ENCODE measurements at places on chromosomes 3 and 15.

DNA sequence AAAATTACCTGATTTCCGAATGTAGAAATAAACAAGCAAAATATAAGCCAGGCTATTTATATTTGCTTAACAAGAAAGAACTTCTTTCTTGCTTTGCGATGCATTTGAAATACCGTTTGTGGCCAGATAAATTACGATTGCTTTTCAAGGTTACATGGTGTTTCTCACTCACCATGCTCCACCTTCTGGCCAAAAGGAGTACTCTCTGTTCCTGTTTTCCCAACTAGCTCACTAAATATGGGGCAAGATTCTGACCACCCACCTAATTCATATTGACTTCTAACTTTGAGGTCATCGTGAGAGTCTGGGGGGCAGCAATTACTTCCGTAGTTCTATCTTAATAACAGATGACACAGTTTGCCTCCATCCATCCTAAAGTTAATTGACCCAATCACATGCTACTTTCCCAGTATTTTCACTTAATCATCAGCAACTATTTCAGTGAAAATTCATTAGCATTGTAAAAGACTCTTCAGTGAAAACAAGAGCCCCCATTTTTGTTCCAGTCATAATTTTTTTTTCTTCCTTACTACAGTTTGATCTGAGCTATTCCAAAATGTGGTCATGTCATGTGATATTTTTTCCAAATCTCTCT is 25.9 kb downstream of the ACP3 start:
- DNase-seq: no peak

- no peak for DNase-seq
These were observed 52.1 kb downstream of the TFG start for GRCh38 chr3:100761211-100761942.

DNA sequence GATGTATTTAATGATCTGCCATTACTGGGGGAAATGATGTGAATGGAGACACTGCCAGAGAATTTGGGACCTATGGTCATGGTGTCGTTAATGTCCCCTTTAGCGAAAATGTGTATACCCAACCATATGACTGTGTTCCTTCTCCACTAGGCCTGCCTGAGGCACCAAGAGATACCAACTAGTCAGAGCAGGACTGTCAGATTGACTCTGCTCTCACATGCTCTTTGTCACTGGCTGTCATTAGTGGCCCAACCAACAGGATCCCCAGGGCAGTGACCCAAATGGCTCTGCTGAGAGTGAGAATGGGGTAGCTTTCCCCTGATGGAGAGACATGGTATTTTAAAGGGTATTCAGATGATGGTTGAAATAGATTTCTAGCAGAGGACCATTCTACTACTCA is 2.8 kb downstream of the TAGLN3 start:
- no peak for DNase-seq

DNA sequence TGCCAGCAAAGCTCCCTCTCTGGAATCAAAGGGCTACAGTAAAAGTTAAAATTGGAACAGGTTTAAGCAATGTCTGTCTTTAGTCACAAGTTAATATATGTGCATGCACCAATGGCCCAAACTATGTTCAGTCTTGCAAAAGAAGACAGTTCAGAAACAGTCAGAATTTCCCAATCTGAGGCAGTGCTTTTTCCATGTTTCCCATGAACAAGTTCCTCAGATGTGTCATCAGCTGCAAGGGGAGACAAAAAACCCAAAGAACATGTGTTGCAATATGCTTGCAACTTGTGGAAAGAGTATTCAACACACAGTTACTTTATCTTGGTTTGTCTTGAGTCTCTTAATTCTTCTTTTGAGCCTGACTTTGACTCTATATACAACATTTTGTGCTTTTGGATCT is 148.4 kb downstream of the USP13 start:
- DNase-seq: no peak

DNA sequence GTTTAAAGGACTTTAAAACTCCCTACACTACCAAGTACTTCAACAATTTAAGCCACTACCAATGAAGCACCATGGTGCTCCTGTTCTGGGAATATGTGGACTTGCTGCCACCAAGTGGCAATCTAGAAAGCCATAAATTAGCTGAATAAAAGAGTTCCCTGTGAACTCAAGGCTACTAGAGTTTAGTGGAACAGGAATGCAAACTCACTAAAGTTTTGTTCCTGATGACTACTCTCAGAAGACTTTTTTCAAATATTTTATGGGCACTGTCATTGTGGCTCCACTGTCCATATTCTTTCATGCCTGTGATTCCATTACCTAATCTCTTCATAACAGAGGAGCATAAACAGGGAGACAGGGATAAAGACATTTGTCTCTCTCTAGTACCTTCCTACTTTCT is 63.9 kb downstream of the TMCC1 start:
- no peak for DNase-seq

DNA sequence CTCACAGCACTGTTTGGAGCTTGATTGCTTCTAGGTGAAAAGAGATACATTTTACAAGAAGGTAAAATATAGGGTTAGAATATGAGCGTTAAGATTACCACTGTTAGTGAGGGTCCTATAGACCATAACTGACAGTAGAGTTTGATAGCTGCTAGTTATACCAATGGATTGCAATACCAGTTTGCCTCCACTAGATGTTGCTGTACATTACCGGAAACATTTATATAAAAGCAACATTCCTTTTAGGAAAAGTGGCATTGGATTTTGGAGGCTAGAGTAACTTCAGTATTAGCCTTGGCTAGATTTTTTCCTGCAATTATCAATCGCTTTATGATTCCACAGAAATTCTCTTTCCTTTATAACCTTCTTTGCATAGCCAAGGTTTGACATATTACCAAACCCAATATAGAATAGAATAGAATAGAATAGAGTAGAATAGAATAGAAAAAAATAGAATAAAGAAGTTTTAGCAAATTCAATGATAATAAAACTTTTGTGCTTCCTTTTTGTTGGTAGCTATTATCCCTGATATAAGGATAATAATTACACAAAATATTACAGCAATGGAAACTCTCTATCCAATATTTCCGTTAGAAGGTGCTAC is 1093.6 kb upstream of the ALCAM start:
- DNase-seq: no peak

- DNase-seq: no peak
These were observed 44.5 kb downstream of the NCEH1 start for GRCh38 chr3:172666181-172666872.

DNA sequence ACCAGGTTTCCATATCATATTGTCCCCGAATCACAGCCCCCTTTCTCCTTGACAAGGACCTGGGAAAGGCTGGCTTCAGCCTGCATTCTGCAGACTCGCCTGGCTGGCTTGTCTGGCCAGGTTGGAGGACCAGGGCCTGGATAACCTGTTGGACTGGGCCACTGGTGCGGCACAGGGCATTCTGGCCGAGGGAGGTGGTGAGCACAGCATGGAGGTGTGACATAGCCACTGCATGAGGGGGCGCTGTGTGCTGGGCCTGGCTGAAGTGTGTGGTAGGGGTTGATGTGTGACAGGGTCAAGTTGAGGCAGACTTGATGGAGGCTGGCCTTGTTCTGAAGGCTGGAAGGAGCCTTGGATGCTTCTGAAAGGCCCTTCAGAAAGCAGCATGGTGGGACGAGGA is 2.9 kb downstream of the ESYT3 start:
- DNase-seq: no peak

DNA sequence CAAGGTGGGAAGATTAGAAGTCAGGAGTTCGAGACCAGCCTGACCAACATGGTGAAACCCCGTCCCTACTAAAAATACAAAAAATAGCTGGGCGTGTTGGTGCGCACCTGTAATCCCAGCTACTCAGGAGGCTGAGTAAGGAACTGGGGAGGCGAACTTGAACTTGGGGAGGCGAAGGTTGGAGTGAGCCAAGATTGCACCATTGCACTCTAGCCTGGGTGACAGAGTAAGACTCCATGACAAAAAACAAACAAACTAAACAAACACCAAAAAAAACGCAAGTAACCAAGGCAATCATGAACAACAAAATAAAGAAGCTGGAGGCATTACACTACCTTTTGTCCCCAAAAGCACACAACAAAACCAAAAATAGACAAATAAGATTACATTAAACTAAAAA is 547.3 kb upstream of the GBE1 start:
- DNase-seq: no peak

DNA sequence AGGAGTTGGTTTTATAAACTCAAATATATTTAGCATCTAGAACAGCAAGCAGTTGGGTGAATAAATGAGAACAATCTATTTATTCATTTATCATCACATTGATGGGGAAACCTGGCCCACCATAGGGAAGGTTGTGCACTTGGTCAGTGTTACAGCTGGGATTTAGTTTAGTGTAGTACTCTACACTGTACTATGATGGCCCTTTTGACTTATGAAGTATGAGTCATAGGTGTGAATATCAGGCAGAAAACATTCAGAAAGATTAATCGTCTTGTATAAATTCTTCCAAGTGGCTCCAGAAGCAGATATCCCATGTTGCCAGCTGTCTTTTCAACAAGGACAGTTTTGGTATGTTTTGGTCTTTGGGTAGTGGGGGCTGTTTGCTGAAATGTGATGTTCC is 38.0 kb downstream of the BBS4 start:
- DNase-seq: no peak

DNA sequence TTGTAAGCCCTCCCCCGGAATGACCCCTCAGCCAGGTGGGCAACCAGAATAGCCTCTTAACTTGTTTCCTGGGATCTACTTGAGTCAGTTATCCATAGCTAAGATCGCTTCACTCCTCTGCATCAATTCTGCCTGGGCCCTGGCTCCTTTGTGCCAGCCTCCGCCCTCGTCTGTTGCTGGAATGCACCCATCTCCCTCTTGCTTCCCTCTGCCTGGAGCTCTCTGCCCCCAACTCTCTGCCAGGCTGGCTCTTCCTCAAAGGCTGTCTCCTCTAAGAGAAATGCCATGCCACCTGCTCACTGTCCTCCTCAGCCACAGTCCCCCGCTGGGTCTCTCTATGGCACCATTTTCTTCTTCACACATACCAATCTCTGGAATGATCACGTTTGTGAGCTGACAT is 240.8 kb downstream of the ADAMTS17 start:
- DNase-seq: no peak

DNA sequence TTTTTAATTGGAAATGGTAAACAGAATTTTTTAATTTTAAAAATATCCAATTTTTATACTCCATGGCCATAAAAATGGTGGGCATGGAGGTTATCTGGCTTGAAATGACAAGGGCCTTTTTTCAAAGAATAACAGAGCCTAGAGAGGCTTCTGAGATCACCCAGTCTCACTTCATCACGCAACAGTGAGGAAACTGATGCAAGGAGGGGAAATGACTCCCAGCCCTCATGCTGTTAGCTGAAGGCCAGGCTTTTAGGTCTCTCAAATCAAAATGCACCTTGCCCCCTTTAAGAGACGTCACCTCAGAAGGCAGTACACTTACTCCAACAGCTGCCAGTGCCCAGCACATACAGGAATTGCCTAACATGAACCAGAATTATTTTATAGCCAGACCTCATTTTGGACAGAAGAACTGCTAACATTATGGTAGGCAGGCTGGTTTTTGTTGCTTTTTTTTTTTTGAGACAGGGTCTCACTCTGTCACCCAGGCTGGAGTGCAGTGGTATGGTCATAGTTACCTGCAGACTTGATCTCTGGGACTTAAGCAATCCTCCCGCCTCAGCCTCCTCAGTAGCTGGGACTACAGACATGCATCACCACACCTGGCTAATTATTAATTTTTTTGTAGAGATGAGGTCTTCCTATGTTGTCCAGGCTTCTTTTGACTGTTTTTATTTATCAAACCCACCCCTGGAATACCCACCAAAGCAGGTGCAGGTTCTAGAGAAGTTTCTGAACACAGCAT is 9.1 kb downstream of the RAB43 start:
- no peak for DNase-seq

GRCh38 chr15:45794712-45795439 is 160.0 kb downstream of the SQOR start:
- DNase-seq: no peak

GRCh38 chr15:85717212-85717611 is 77.5 kb downstream of the KLHL25 start:
- no peak for DNase-seq

DNA sequence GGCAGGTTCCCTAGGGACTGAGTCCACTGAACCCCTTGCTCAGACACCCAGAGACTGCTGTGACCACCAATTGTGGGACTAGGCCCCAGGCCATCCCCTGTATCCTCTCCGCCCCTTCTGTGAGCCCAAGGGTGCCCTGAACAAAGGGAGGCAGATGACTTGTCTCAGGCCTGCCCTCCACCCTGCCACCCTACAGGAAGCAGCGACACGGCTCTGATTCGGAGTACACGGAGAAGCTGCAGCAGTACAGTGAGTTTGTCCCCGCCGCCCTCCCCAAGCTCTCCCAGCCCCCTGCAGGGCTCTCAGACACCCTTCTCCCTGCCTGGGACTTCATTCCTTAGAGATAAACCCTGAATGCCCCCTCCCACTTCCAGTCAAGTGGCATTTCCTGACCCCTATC is 16.6 kb downstream of the EPHB3 start:
- no peak for DNase-seq

DNA sequence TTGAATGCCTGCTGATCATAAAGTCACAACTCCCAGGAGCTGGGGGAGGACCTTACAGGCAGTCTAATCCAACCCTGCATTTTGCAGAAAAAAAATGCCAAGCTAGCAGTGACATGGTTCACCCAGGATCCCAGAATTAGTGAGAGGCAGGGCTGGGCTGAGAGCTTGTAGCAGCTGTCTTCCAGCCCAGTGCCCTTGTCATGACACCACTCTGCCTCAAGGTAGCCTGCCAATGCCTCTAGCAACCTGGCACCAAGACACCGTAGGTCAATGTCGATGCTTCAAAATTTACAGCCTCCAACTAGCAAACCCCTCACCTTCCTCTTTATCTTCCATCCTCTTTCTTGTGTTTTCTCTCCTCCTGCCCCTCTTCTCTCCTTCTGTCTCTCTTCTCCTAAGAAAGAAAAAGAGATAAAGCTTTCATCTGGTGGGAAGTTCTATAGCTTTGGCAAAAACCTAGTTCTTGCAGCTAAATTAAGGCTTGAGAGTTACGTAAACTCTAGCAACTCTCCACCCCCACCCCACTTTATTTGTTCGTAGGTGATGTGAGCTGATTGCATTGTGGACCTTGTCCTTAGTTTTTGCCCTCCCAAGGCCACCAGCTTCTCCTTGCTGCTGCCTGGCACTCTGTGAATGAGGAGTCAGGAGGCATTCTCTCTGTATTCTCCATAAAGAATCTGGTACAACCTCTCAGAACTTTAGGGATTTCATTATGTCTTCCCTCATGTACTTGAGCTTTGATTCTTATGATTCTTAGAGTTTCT is 18.3 kb upstream of the BFSP2 start:
- DNase-seq: no peak

GRCh38 chr15:68200016-68200861 is 4.9 kb downstream of the CALML4 start:
- no peak for DNase-seq

DNA sequence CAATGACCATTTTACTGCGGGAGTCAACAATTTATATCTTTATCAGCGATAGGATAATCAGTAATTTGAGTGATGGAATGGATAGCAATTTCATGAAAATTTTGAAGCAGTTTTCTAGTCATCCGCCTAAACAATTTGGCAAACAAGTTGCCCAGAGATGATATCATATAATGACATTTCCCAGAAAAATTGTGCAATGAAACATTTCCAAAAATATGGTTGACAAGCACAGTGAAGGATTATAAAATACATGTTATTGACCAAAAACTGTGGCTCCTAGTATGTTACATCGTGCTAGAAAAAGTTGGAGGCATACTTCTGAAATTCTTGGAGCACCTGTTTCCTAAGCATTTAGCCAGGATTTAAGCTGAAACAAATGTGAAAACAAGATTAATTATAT is 145.1 kb downstream of the GHSR start:
- DNase-seq: no peak

Data from natural killer cell treated with Interleukin-12 subunit alpha and Interleukin-12 subunit beta and Interleukin-15 and Interleukin-18, amount 100 ng/mL, for 72 hours (primary cell).